ENCODE measurements at places on chromosomes 11 and 22.

DNA sequence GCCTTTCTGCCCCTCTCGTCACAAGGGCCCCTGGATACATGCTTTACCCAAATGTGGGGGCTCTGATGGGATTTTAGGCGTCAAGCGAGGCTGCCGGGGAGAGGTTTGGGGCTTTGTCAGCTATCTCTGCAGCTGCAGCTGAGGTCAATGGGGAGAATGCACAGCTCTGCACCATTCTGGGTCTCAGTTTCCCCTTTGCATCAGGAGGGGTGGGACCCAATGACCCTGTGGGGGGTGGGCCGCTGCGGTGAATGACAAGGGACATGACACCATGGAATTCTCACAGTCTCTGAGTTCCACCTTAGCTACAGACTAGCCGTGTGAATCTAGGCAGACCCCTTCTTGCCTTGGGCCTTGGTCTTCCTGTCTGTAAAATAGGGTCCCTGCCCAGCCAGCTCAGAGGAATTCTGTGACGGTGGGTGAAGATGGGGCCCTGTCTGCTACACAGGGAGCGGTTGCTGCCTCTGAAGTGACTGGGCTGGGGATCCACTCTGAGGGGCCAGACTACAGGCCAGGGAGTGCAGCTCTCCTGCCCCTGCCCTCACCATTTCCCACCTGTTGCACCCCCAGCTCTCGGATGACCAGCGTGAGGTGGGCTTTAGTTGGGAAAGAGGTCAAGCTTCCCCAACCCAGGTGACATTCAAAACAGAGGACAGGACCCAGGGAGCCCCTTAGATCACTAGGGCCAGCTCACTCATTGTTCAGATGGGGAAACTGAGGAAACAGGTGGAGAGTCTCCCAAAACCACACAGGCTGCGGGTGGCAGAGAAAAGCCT, 35.9 kb upstream of the WNT11 start:
- no peak overlapping the region for H3K4me3 ChIP-seq
- no peaks in the 10 kb centered on the region for H3K36me3 ChIP-seq
- H3K27ac ChIP-seq: no peak overlapping the region

DNA sequence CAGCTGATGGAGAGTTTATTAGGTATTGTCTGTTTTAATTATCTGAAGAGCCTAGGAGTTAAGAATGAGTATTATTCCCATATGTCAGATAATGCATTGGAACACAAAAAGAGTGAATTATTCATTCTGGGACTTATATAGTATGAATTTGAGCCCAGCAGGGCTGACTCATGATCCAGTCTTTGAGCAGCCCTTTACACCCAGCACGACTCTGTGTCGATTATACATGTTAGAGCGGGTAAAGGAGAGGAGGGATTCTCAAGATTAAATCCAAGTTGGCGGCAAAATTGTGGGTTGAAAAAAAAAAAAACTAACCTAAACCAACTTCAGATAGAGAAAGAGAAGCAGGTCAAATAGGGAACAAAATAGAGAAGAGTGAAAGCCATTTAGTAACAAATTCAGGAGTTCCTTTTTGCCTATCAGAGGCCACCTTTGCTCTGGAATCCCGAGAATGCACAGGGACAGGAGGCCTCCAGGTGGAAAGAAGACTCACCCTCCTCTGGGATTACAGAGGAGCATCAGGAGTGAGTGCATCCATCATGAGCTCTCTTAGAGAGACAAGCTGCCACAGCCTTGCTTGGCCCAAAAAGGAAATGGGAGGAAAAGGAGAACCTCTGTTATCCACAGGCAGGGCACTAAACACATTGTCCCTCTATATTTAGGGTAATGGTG, 3.1 kb downstream of the MRGPRX1 start:
- no peaks in the 10 kb centered on the region for H3K4me1 ChIP-seq
- H3K27ac ChIP-seq: no peak overlapping the region
- no peak for DNase-seq
- no peaks in the 10 kb centered on the region for H3K27me3 ChIP-seq
- no peak overlapping the region for H3K4me3 ChIP-seq
- no peaks in the 10 kb centered on the region for H3K36me3 ChIP-seq

DNA sequence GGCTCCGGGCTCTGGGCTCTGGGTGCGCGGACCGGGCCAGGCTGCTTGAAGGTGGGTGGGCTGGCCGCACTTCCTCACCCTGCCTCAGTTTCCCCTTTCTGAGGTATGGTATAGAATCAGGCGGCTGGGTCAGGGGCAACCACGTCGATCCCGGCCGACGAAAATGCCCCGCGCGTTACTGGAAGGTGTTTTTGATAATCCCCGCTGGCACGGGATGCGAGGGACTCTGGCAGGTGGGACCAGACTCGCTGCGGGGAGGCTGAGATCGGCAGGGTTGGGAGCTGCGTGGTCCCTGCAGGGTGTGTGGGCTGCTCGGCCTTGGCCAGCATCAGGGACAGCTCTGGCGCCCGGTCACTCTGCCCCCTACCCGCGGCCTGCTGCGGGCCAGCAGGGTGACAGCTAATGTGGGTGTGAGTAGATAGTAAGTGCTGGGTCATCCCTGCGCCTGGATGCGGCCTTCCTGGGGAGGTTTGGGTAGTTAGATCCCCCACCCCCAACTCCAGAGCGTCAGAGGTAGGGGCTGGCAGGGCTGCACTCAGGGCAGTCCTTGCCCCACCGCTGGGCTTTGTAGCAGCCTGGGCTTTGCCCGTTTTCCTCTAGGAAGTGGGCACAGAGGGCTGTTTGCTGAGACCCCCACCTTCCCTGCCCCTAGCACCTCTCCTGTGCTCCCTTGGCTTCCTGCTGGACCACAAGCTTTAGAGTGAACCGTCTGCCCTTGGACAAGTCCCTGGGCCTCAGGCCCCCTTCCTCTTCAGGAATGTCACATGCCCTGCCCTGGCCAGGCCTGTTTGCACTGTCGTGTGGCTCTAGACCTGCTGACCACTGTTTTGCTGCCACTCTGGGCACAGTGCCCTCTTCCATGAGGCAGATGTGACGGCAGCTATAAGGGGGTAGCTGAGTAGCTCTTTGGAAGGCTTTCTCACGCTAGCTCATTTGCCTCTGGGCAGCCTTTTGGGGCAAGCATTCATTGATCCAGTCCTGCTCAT, 579 bp downstream of the TANGO2 start:
- H3K27ac ChIP-seq: peak overlapping the region; percentile 99
- H3K36me3 ChIP-seq: no peaks in the 10 kb centered on the region
- DNase-seq: peak; percentile 89
- peaks cover 38% of the 10 kb centered on the region for H3K4me1 ChIP-seq
- H3K4me3 ChIP-seq: peak overlapping the region; percentile 99

DNA sequence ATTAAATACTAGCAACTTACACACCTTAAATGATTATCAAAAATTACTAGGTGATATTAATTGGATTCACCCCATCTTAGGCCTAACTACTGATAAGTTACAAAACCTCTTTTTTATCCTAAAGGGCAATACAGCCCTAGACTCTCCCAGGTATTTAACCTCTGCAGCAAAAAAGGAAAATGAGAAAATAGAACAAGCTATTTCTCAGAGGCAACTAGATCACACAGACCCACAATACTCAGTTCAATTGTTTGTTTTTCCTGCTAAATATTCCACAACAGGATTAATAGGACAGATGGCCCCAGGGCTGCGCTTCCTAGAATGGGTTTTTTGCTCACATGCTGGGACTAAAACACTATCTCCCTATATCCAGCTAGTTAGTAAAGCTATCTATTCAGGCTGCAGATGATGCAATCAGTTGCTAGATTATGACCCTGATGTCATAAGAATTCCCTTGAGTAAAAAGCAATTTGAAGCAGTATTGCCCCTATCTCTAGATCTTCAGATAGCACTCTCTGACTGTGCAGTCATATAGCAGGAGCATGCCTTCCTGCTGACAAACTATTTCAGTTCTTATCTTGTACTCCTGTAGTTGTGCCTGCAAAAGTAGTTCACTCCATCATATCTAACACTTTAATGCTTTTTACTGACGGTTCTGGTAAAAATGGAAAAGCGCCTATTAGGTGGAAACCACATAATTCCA, 1595.5 kb upstream of the TENM4 start:
- no peaks in the 10 kb centered on the region for H3K27me3 ChIP-seq
- no peak overlapping the region for H3K4me3 ChIP-seq
- DNase-seq: no peak
- H3K36me3 ChIP-seq: no peaks in the 10 kb centered on the region

GRCh38 chr11:117075186-117075585, 23.0 kb downstream of the SIK3 start:
- no peaks in the 10 kb centered on the region for H3K27me3 ChIP-seq
- no peaks in the 10 kb centered on the region for H3K36me3 ChIP-seq
- DNase-seq: no peak
- H3K27ac ChIP-seq: no peak overlapping the region
- H3K4me1 ChIP-seq: peaks cover 28% of the 10 kb centered on the region

DNA sequence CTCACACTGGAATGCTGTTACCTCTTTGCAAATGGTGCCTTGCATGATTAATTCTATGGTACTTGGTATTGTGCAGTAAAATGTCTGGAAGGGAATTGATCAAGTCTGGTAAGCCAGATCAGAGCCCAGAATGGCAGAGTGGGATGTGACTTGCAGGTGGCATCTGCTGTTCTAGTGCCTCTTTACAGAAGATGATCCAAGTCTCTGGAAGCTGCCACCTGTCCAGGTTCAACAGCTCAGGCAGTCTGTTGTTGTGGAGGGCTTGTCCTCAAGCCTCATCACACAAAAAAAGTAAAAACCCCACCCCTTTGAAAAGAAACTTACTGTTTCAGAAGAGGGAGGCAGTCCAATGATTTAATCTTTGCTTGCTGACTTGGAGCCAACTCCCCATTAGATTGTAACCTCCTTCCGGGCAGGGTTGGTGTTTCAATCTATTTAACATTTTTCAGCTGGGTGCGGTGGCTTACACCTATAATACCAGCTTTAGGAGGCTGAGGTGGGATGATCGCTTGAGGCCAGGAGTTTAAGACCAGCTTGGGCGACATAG, 17.1 kb downstream of the ZNRF3 start:
- H3K4me3 ChIP-seq: no peak overlapping the region
- no peak overlapping the region for H3K27ac ChIP-seq
- DNase-seq: no peak
- no peaks in the 10 kb centered on the region for H3K36me3 ChIP-seq
- peaks cover 34% of the 10 kb centered on the region for H3K4me1 ChIP-seq
- no peaks in the 10 kb centered on the region for H3K27me3 ChIP-seq

DNA sequence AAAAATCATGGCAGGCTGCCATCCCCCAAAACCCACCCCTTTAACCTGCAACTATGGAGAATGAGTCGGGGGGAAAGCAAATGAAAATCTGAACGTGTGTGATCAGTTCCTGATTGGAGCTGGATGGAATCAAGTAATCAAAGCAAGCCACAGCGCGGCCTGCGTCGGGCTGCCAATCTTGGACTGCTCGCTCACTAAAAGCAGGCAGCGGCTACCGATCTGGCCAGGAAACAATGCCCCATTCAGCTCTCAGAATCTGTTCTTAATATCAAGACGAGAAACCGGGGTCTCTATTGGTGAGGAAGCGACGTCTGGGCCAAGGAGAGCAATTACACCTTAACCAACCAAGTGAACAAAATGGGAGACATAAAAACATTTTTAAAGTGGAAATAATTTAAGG, 472.2 kb downstream of the SOX6 start:
- no peaks in the 10 kb centered on the region for H3K36me3 ChIP-seq
- DNase-seq: no peak
- H3K27ac ChIP-seq: peak overlapping the region; percentile 52
- H3K27me3 ChIP-seq: no peaks in the 10 kb centered on the region

DNA sequence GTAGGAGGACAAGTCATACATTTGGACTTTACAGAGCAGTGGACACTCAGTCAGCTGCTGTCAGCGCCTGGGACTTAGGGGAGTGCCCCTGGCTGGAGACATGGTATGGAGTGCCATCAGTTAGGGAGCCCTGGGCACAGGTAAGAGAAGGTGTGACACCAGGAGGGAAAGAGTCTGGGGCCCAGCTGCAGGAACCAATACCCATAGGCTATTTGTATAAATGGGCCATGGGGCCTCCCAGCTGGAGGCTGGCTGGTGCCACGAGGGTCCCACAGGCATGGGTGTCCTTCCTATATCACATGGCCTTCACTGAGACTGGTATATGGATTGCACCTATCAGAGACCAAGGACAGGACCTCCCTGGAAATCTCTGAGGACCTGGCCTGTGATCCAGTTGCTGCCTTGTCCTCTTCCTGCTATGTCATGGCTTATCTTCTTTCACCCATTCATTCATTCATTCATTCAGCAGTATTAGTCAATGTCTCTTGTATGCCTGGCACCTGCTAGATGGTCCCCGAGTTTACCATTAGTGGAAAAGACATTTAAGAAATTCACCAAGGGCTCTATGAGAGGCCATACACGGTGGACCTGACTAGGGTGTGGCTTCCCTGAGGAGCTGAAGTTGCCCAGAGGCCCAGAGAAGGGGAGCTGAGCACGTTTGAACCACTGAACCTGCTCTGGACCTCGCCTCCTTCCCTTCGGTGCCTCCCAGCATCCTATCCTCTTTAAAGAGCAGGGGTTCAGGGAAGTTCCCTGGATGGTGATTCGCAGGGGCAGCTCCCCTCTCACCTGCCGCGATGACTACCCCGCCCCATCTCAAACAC, 850 bp upstream of the MIF start:
- DNase-seq: no peak
- peaks cover 7% of the 10 kb centered on the region for H3K36me3 ChIP-seq
- H3K4me3 ChIP-seq: peak overlapping the region; percentile 65
- H3K4me1 ChIP-seq: peaks cover 40% of the 10 kb centered on the region
- peak overlapping the region; percentile 90 for H3K27ac ChIP-seq

DNA sequence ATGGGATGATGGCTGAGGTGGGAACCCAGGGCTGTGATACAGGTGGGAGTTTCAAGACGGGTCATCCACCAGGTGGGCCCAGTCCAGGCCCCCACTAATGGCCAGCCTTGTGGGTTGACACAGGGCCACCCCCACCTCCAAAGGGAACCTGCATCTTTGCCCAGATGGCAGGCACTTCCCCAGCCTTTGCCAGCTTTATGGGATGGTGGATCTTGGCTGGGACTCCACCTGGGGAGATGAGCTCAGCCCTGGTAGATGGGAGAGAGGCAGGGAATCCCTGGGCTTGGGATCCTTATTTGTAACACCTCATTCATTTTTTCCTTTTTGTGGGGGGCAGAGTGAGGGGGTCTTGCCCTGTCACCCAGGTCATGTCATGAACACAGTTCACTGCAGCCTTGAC, 33.4 kb downstream of the CD82 start:
- no peak for DNase-seq
- peaks cover 40% of the 10 kb centered on the region for H3K4me1 ChIP-seq

GRCh38 chr11:115148101-115148500, 356.1 kb downstream of the CADM1 start:
- no peaks in the 10 kb centered on the region for H3K36me3 ChIP-seq
- no peak overlapping the region for H3K4me3 ChIP-seq
- no peak overlapping the region for H3K27ac ChIP-seq
- no peaks in the 10 kb centered on the region for H3K4me1 ChIP-seq

DNA sequence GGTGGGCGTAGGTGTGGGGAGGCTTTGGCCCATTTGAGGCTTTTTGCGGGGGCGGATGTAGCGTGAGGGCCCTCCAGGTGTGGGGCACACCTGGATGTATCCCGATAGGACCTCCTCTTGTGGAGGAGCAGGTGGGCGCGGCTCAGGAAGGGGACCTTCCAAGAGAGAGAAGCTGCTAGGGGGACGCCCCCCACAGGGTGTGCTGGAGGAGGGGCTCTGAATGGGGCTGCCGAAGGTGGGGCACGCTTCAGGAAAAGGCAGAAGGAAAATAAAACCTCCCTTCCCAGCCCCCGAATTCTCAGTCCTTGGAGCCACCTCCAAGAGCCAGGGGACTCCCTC, 621 bp downstream of the SGSM1 start:
- no peak for DNase-seq
- no peaks in the 10 kb centered on the region for H3K27me3 ChIP-seq
- peak overlapping the region; percentile 68 for H3K4me3 ChIP-seq
- no peaks in the 10 kb centered on the region for H3K36me3 ChIP-seq

GRCh38 chr22:44225812-44226211, 45.1 kb downstream of the PARVG start:
- no peaks in the 10 kb centered on the region for H3K4me1 ChIP-seq
- DNase-seq: no peak
- H3K4me3 ChIP-seq: no peak overlapping the region
- H3K27ac ChIP-seq: no peak overlapping the region
